ENCODE measurements at places on chromosomes 1 and 21. TPM values are rescaled to one million over a fixed set of nuclear protein-coding genes. Genes with fewer than 3 reads are reported as not detected.

IFFO2 gene
- total RNA-seq = 3.6 TPM

CD1B gene
- total RNA-seq = not detected

NCMAP gene
- total RNA-seq = 0.35 TPM

PDC gene
- not detected for total RNA-seq

IGSF21 gene
- 5.2 TPM for total RNA-seq

CCDC27 gene
- not detected for total RNA-seq

IVNS1ABP gene
- total RNA-seq = 104 TPM

NTNG1 gene
- total RNA-seq = 1.0 TPM

GIPC2 gene
- 0.90 TPM for total RNA-seq

DCST2 gene
- total RNA-seq = 0.35 TPM

LRRC71 gene
- total RNA-seq = not detected

HLX gene
- 0.88 TPM for total RNA-seq

TCP10L gene
- 5.1 TPM for total RNA-seq

GNAT2 gene
- total RNA-seq = not detected

Measured in H9 (cell line).